ENCODE measurements at places on chromosomes 11 and 22. TPM values are rescaled to one million over a fixed set of nuclear protein-coding genes. Genes with fewer than 3 reads are reported as not detected.

- H3K4me3 ChIP-seq, result no peak overlapping the region
- no peaks in the 10 kb centered on the region for H3K27me3 ChIP-seq
- DNase-seq, result peak; percentile 83
- H3K4me1 ChIP-seq, result no peaks in the 10 kb centered on the region
- H3K36me3 ChIP-seq, result peaks cover 3% of the 10 kb centered on the region
- H3K27ac ChIP-seq, result no peak overlapping the region
Measured at GRCh38 chr22:25362215-25362882, 142.9 kb downstream of the CRYBB2 start.

DNA sequence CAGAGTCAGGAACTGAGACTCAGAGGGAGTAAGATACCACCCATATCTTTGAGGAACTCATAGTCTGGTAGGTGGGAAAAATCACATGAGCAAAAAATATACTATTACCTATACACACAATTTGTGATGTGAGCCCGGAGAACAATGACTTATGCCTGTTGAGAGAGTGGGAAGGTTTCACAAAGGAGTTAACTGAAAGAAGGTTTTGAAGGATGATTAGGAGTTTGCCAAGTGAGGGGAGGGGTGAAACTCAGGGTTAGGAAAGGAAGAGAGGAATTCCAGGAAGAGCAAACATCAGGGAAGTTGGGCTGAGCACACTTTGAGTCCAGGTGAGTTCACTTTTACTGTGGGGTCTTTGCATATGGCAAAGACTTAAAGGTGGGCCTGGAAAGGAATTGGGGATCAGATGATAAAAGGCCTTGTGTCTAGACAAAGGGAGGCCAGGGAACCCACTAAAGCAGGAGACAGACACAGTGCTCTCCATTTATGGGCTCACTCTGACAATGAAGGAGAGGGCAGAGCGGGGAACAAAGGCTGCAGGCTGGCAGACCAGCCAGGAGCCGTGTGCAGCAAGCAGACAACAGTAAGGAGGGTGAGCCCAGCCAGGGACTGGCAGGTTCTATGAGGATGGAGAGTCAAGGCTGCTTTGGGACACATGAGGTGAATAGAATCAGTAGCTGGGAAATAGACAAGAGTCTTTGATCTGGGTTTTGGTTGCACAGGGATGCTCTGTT lies 33.1 kb downstream of the TSPAN18 start:
- no peak overlapping the region for H3K4me3 ChIP-seq
- peaks cover 5% of the 10 kb centered on the region for H3K27me3 ChIP-seq
- H3K4me1 ChIP-seq, result peaks cover 39% of the 10 kb centered on the region
- peaks cover 1% of the 10 kb centered on the region for H3K36me3 ChIP-seq

DNA sequence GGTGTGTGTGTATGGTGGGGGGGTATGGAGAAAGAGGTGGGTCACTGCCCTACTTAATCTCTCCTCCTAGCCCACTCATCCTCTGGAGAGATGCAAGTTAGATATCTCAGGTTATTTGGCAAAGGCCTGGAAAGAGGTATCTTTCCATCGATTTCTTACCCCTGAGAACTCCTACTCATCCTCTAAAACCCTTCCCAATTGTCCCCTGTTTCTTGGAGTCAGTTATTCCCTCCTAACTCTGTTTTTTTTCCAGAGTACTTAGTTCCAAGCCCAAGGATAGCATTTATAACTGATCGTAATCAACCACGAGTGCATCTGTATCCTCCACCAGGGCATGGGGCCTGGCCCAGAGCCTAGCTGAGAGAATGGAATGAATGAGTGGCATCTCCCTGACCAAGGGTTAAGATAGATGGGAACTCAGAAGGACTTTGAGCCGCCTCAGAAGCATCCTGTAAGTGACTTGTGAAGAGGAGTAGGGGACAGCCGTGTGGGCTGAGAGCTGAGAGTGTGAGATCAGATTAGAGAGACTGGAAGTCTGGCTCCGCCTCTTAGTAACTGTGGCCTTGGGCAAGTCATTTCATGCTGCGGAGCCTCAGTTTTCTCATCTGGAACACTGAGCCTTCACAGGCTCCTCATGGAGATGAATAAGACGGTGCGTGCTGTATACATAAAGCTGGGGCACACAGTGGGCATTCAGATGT lies 16.2 kb downstream of the CD6 start:
- H3K27ac ChIP-seq, result no peak overlapping the region
- DNase-seq, result peak; percentile 17
- H3K27me3 ChIP-seq, result peaks cover 25% of the 10 kb centered on the region
- no peak overlapping the region for H3K4me3 ChIP-seq
- H3K36me3 ChIP-seq, result no peaks in the 10 kb centered on the region
- no peaks in the 10 kb centered on the region for H3K4me1 ChIP-seq

DNA sequence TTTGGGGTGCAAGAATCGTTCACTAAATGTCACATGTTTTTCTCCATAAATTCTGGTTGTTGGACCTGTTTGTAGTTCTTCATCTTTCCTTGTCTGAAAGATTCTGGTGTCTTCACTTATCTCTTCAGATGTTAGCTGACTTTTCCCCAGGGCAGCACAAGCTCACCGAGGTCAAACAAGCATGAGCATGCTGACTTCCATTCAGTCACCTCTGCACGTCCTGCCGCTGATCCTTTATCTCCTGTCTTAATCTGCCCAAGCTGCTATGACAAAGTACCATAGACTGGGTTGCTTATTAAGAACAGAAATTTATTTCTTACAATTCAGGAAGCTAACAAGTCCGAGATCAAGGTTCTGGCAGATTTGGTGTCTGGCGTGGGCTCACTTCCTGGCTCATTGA lies 800.6 kb downstream of the NTM start:
- no peaks in the 10 kb centered on the region for H3K4me1 ChIP-seq
- no peaks in the 10 kb centered on the region for H3K27me3 ChIP-seq
- no peak overlapping the region for H3K4me3 ChIP-seq
- H3K36me3 ChIP-seq, result peaks cover 2% of the 10 kb centered on the region
- no peak for DNase-seq

TSGA10IP gene
- total RNA-seq, result not detected

NCAM1 gene
- 6.0 TPM for total RNA-seq
